Fibroblast of lung (primary cell): ENCODE measurements at places on chromosomes 7 and 10. TPM values are rescaled to one million over a fixed set of nuclear protein-coding genes. Genes with fewer than 3 reads are reported as not detected.

Gene OR2A12
- not detected in 2 replicates for polyA plus RNA-seq

Gene GPR37
- polyA plus RNA-seq, result 3.1 and 12.6 TPM in 2 replicates

Gene UBTD1
- 10.7 and 15.0 TPM in 2 replicates for polyA plus RNA-seq

Gene SLC39A12
- polyA plus RNA-seq, result not detected in 2 replicates

Gene RHOBTB1
- polyA plus RNA-seq, result 14.9 and 42.6 TPM in 2 replicates
